ENCODE measurements at places on chromosomes 16 and 17.

DNA sequence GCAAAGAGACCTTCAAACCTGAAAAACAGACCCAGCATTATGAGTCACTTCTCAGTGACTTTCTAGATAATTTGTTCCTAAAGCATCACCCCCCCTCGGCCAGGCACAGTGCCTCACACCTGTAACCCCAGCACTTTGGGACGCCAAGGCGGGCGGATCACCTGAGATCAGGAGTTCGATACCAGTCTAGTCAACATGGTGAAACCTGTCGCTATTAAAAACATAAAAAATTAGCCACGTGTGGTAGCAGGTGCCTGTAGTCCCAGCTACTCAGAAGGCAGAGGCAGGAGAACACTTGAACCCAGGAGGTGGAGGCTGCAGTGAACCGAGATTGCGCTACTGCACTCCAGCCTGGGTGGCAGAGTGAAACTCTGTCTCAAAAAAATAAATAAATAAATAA is 24.3 kb upstream of the RNPS1 start:
- no peak for DNase-seq

GRCh38 chr16:86994651-86995171 is 322.5 kb downstream of the C16orf95 start:
- DNase-seq, result no peak

GRCh38 chr17:80497726-80498241 is 21.4 kb upstream of the NPTX1 start:
- no peak for DNase-seq

DNA sequence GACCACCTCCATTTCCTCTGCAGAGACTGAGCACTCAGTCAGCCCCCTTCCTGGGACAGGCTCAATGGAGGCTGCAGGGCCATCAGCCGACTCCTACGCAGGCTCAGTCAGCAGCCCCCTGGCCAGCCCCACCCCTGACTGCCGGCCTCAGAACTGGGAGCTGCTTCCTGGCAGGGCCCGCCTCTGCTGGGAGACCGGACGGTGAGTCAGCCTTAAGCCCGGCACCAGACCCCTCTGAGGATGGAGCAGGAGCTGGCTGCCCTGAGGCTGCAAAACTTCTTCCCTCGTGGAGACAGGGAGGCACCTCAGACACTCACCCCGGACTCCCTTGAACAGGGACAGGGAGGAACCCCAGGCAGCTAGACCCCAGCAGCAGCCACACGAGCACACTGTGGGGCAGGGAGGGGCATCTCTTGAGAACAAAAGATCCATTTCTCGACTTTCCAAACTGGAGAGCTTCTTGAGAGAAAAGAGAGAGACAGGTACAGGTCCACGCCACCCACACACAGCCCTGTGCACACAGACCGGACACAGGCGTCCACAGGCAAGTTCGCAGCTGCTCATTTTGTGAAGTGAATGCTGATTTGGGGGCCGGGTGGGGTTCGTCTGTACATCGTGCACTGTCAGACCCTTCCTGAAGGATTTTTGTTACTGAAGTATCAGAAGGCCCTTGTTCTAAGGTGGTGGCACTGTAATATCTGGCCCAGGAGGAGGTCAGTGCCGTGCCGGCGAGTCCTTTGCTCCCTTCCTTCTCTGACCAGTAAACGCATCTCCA is 1.3 kb upstream of the TUBB3 start:
- no peak for DNase-seq

DNA sequence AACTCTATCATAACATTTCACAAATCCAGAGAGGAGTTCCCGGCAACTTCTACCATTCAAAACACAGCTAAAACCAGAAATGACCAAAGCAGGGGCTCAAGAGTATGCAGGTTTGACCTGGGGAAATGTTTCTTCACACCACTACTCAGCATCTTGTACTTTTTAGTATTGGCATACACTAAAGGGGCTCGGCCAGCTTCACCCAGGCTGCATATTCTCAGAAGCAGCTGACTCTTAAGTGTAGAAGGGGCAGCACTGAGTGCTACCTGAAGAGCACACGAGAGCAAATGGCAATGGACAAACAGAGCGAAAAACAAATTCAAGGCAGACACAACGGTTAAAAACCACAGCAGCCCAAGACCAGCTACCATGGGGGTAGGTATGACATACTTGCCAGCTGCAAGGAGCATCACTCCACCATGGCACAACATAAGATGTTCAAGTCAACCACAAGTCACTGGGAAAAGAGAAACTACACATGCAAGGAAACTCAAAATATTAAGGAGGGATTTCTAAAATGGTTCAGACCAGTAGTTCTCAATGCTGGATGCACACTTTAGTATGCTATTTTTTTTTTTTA is 34.4 kb downstream of the N4BP1 start:
- DNase-seq, result no peak

DNA sequence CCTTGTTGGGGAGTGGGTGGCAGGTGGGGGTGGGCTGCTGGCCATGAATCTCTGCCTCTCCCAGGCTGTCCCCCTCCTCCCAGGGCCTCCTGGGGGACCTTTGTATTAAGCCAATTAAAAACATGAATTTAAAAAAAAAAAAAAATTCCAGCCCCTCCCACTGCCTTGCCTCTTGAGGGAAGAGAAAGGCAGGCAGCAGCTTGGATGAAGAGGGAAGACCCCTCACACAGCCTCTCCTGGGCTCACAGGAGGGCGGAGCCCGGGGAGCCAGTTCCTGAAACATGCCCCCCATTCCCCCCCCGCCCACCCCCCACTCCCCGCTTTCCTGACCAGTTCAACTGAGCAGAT is 1.8 kb upstream of the TCAP start:
- no peak for DNase-seq

- DNase-seq, result no peak
These were observed 2.8 kb upstream of the NR1D1 start for GRCh38 chr17:40103071-40103661.

DNA sequence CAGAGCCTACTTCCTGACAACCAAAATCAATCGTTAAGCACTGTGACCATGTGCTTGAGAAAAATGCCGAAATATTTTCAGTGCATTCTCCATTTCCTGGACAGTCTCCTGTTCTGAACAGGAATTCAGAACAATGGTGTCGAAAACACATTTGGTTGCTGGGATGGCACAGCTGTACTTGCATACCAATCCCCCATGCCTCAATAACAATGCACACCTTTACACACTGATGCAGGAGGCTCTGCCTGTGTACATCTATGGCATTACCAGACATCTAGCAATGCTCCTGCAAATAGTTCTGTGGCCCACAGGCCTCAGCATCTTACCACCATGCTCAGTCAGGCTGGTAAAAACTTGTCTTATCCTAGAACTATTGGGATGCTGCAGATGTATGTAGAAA is 6.2 kb downstream of the CHTF8 start:
- no peak for DNase-seq

GRCh38 chr16:20383106-20384029 is 21.2 kb downstream of the PDILT start:
- peak; percentile 26 for DNase-seq

GRCh38 chr17:9670596-9670995 is 25.3 kb downstream of the USP43 start:
- DNase-seq, result no peak

GRCh38 chr17:66255112-66255511 is 25.9 kb upstream of the APOH start:
- peak; percentile 63 for DNase-seq

GRCh38 chr17:5464717-5465507 is 3.9 kb downstream of the DHX33 start:
- DNase-seq, result no peak

- no peak for DNase-seq
These were observed 48.7 kb downstream of the MRPS23 start for GRCh38 chr17:57801044-57801711.

- no peak for DNase-seq
These were observed 93.7 kb downstream of the TBC1D16 start for GRCh38 chr17:79942011-79942405.

- no peak for DNase-seq
These were observed 70.6 kb downstream of the SREBF1 start for GRCh38 chr17:17766077-17766743.

DNA sequence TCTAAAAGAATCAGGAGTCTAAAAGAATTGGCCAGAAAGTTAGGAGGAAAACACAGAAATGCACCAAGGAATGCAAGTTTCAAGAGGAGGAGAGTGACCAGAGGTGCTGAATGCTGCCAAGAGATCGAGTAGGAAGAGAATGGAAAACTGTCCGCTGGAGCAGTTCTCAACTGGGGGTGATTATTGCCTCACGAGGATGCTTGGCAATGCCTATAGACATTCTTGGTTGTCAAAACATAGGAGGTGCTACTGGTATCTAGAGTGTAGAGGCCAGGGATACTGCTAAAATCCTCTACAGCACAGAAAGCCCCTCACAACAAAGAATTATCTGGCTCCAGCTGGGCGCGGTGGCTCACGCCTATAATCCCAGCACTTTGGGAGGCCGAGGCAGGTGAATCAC is 82.1 kb upstream of the NOL11 start:
- DNase-seq, result no peak

- DNase-seq, result no peak
These were observed 989 bp upstream of the GALK1 start for GRCh38 chr17:75765981-75766380.

GRCh38 chr17:37708616-37709212 is 36.1 kb downstream of the HNF1B start:
- DNase-seq, result no peak

DNA sequence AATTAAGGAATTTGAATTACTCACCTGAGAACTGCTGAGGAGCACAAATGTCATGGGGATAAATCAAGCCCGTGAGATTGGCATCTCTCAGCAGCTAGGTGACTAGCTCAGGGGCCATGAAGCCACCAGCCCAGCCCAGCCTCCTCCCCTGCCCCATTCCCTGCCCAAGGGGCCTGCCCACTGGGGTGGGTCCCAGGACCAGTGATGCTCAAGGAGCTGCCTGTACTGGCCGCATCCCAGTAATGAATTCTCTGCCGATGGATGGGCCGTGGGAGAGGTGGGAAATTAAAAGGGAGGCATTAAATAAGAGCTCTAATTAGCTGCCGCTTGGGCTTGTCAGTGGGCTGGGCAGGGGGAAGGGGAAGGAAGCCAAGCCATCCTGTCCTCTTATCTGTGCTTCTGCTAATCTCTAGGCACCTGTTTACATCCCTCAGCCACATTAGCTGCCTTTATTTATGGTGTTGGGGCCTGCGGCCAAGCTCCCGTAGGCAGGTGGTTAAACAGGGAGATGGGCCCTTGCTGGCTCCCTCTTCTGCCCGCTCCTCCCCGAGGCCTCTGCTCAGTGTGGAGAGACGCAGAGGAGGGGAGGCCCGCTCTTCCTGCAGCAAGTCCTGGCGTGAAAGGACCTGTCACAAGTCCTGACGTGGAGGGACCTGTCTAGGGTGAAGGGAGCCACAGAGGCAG is 48.8 kb downstream of the PIPOX start:
- no peak for DNase-seq

DNA sequence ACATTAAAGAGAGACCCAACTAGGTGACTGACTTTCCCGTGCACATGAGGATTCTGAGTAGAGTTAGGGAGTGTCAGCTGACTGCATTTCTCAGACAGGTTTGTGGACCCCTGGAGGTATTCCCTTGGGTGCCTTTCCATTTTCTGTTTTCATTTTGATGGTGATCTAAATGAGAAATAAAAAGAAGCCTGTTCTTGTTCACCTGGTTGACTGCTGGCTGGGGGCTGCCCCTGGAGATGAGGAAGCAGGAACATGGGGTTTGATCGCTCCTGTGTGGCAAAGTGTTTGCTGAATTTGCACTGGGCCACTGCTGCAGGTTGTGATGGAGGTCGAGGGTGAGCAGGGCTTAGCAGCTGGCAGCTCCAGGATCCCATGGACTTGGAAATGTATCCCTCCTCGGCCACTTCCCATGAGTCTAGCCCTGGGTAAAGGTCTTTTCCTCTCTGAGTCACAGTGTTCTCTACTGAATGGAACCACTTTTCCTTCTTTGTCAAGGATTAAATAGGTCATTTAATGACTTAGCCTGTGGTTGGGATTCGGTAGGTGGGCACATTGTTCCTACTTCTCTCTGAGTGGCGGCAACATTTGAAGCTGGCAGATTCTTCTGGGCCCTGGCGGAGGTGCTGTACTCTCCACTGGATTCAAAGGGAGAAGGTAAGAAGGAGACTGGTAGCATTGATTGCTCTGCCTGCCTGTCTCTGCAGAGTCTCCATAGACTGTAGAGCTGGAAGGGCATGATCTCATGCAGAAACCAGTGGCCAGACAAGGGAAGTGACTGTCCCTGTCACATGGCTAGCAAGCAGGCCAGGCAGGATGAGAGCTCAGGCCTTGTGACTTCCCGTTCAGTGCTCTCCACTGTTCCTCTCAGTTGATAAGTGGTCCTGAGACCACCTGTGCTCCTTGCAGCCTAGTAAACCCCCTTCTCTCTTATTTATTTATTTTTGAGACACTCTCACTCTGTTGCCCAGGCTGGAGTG is 17.9 kb downstream of the SNX29 start:
- no peak for DNase-seq

GRCh38 chr16:14202697-14203096 is 131.6 kb downstream of the MRTFB start:
- DNase-seq, result no peak

DNA sequence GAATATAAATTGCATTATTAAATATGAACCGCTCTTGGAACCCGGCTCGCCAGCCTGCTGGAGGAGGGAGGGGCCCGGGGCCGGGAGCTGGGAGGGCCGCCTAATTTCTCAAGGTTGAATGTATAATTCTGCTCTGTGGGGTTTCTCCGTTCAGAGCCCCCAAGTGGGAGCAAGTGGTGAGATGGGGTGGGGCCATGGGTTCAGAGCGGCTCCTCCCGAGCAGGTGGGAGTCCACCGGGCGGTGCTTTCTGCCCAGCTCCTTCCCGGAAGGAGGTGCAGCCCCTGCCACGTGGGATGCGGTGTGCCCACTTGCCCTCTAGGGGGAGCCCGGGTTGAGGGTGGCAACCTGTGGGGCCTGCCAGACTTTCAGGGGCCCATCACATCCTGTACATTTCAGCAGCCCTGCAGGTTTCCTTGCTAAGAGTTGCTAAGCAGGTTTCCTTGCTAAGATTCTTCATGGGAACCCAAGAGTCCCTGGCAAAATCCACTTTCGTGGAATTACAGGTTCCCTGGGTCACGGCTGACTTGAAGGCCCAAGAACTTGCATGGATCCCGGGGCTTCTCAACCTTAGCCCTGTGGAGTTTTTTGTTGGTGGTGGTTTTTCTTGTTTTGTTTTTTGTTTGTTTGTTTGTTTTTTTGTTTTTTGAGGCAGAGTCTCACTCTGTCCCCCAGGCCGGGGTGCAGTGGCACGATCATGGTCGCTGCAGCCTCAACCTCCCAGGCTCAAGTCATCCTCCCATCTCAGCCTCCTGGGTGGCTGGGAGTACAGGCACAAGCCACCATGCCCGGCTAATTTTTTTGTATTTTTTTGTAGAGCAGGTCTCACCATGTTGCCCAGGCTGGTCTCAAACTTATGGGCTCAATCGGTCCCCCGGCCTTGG is 196.7 kb upstream of the GSE1 start:
- peak; percentile 19 for DNase-seq

DNA sequence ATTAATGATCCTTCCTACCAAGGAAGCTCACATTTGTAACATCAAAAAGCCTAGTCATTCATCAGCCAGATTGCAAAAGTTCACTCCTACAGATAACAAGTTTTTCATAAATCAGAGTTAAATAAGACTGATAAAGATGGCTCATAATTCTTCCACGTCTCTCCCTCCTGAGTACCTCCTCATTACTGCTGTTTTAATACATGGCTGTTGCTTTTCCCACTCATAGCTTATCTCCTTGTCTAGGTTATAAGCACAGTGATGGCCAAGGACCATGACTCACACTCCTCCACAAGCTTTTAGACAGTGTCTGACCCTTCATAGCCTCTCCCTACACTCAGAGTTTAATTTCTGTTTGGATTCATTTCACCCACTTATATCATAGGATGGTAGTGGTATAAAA is 100.9 kb upstream of the MON1B start:
- DNase-seq, result no peak

- no peak for DNase-seq
These were observed 331.5 kb downstream of the CBLN1 start for GRCh38 chr16:48950184-48950583.

- DNase-seq, result no peak
These were observed 48.9 kb downstream of the UBE2G1 start for GRCh38 chr17:4317610-4318009.

All from NCI-H446 (cell line).